GF-D8 (cell line): ENCODE measurements at places on chromosomes 1 and 21.

DNA sequence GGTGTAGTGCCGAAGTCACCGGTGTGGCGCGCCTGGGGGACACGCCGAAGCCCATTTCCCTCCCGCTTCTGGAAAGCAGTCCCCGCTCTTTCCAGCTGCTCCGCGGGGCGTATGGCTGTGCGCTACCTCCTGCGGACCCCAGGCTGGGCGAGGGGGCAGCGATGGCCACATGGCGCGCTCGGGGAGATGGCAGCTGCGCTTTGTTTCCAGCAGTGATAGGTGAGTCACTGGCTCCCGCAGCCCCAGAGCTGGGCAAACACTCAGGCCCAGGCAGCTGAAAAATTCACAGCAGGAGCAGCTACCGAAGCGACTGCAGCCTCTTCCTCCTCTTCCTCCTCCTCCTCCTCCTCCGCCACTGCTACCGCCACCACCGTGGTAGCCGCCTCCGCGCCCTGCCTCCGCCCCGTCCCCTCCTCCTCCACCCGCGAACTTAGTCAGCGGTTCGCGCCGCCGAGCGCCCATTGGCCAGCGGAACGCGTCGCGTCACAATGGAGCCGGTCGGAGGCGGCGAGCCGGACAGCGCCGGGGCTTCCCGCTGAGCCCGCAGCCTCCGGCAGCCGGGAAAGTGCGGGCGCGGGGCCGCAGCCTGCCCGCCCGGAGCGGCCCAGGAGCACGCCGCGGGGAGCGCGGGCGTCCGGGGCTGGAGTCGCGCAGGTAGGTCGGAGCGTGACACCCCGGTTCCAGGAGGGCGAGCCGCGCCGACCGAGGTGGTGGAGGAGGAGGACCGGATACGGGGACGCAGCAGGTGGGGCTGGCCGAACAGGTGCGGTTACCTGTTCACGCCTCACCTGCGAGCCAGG lies at the start of gene LRRC8B:
Gene LRRC8B (plus strand): TSS at position 461 of the 800 bp plus-strand sequence. CDS start 57,822 bp downstream, outside the sequence.
- peak; percentile 75 for DNase-seq

DNA sequence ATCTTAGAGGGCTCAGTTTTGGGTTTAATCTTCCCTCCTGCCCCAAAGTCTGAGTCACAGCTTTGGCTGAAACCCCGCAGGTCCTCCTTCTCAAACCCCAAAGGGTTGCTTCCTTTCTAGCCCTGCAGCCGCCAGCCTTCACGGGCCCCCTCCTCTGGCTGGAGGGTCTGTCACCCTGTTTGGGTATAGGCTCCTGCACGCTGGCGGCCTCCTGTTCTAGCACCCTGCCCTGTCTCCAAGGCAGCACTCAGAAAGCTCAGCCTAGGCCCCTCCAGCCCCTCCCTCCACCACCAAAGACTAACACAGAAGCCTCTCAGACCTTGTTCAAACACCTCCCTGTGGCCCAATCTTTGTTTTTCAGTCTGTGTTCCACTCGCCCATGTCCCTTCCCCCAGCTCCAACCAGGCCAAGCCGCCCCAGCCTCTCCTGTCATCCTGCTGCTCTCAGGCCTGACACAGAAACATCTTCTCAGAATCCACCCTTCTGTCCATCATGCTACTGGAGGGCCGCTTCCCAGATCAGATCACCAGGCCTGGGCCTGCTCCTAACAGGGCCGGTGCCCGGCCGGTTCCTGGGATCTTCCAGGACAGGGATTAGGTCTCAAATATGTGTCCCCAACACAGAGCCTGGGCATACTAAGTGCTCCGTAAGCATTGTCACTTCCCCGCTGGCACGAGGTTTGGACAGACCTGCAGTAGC lies 35.6 kb downstream of the HTR6 start:
- DNase-seq: no peak

DNA sequence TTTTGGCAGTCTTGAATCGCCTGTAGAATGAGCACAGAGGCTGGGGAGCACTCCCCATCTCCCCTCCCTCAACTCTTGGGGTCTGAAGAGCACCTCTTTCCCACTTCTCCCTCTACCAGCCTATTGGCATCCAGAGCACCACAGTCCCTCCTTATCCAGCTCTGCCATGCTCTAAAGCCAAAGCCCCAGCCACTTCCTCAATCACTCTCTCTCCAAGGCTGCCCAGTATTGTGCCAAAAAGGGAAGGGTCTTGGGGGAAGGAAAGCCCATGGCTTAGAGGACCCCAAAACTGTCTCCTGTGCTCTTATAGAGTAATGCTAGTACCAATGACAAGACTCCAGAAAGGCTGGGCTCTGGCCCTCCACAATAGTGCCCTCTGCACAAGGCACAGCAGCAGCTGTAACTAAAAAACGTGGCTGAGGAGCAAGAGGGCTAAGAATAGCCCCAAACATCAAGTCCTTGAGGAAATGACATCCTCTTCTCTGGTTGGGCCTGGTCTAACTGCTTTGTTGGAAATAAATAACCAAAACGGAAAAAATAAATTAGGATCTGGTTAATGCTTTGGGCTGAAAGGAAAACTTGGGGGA lies 28.4 kb downstream of the SLC27A3 start:
- DNase-seq: no peak

DNA sequence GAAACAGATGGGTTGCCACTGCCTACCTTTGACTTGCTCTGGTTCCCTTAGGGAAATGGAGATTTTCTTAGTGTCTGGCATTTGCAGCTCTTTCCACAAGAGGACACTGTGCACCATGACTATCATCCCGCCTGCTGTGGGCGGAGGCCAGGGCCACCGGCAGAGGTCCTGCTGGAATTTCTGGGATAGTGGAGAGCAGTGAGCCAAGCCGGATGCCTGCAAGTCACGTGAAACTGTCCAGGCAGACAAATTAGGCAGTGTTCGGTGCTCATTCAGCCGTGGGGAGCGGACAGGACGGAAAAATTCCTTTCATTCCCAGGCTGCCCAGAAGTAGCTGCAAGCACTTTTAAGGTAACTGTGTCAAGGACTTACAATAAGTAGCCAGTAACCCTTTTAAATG lies 43.4 kb downstream of the IGSF5 start:
- DNase-seq: no peak

GRCh38 chr1:94025383-94026340 lies 95.3 kb downstream of the ABCA4 start:
- DNase-seq: no peak

- no peak for DNase-seq
Measured at GRCh38 chr1:156435545-156436140, 64.9 kb downstream of the MEF2D start.

DNA sequence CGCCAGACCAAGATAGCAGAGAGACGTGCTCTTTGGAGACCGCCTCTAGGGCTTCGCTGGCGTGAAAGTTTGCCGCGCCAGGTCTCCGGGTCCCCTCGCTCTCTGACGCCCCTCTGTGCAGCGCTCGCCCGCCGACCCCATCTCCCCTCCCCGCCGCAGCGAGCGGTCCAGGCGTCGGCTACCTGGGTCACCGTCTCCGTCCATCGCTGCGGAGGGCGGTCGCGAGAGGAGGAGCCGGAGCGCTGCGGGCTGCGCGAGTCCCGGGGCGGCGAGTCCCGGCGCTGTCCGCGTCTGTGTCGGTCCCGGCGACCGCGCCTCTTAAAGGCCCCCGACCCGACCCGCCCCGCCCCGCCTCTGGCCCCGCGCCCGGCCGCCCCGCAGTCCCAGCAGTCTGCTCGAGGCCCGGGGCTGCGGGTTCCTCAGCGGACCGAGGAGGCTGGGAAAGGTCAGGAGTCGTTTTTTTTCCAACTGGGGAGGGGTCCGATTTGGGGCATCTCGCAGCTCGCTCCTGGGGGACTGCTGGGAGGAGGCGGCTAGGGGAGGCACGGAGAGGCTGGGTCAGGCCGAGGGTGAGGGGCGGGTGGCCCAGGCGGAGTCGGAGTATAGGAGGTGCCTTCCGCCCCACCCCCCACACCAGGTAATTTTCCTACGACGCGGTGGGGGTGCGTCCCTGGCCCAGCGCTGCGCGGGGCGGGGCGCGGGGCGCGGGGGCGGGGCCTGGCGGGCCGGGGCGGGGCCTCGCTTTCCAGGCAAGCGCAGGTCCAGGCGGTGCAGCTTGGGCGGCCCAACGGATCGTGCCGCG lies at the start of the genes FBXO2 and FBXO44:
Gene FBXO2 (minus strand): TSS at position 293 of the 802 bp plus-strand sequence. CDS start 89 bp downstream, at position 204.
Gene FBXO44 (plus strand): TSS at position 741 of the 802 bp plus-strand sequence. CDS start 959 bp downstream, outside the sequence.
- no peak for DNase-seq

GRCh38 chr1:94245747-94246438 lies 8.5 kb upstream of the ARHGAP29 start:
- DNase-seq: no peak

GRCh38 chr1:16717336-16718098 lies 22.8 kb upstream of the RNU1-4 start:
- DNase-seq: no peak

DNA sequence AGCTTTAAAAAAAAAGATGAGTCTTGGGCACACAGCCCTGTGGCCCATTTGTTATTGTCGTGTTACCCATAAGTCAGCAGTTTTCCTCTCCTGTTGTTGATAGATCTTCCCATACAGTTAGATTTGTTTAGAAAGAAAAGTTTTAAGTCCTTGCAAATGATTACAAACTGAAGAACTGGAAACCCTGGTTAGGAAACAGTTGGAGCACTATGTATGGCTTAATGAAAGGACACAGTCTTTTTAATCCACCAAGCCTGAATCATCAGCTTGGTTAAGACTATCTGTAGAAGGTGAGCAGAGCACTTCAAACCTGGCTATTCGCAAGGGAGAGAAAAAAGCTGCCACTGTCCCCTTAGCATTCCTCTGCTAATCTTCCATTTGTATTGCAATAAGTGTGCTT lies 241.0 kb downstream of the DISC1 start:
- no peak for DNase-seq

DNA sequence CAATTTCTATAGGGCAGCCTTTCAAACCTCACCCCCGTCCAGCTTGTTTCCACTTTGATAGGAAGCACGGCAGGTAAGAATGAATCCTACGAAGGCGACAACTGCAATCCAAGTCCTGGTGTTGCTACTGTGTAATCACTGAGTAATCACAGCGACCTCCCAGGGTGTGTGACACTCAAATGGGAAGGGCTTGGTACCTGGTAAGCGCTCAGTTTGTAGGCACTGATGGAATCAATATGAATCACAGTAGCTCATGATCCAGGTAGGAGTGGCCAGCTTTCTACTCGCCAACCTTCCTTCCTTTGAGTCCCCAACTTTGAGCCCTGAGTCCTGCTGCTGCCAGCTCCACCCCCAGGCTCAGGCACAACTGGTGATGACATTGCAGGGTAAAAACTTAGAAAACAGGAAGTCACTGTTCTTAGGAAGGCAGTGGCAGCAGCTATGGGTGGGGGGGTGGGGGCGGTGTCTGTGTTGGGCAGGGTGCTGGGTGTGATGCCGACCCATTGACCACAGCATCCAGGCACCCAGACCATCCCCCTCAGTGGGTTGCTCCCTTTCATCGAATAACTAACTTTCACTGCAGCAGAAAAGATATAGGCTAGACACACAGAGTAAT lies 70.7 kb downstream of the CD247 start:
- peak; percentile 46 for DNase-seq

- no peak for DNase-seq
Measured at GRCh38 chr1:203185585-203185984, 919 bp downstream of the CHI3L1 start.

DNA sequence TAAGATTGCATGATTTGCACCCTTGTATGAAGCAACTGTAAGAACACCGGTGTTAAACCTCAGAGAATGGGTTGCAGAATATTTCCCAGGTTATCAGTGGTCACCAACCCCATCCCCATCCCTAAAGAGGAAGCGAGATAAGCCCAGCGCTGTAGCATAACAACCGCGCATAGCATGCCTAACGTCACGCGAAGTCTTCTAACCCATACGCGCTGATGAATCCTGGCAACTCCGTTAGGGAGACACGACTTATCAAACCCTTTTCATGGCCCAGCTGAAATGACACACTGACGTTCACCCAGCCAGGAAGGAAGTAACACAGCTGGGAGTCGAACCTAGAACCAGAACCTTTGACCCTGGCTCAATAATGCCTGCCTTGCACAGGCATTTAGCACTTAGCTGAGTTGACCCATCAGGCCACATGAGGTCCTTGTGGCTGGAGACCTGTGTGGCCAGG lies 24.2 kb downstream of the TMEM51 start:
- DNase-seq: peak; percentile 31

DNA sequence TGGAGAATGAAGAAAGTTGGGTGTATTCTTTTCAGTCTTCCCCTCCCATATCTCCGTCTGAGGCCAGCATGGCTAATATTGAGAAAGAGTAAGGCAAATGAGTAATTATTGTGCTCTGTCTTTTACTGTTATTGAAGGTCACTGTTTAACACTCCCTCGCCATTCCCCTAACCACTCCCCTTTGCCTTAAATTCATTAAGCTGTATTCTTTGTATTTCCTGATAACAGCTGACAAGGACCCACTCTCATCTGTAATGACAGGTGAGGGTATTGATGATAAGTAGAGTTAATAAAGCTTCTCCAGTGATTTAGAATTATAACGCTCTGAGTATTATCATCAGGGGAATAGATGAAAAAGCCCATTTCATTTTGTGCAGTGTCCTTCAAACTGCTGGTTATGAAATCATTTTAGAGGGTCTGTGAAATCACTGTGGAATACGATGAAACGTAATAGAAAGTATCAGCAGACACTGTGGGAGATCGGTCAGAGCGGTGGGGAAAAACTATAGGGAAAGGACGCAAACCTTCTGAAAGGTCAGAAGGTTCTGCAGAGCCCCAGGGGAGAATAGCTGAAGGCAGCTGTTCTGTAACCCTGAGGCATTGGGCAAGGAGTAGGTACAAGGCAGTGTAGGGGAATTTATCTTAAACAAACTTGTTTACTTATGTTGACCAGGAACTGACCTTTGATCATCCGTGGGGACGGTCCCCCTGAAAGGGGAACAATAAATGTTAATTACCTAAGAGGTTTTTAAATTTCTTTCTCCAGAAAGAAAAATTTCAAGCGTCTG lies 46.3 kb upstream of the CACYBP start:
- no peak for DNase-seq

- no peak for DNase-seq
Measured at GRCh38 chr1:169361281-169361680, 6.3 kb downstream of the NME7 start.

DNA sequence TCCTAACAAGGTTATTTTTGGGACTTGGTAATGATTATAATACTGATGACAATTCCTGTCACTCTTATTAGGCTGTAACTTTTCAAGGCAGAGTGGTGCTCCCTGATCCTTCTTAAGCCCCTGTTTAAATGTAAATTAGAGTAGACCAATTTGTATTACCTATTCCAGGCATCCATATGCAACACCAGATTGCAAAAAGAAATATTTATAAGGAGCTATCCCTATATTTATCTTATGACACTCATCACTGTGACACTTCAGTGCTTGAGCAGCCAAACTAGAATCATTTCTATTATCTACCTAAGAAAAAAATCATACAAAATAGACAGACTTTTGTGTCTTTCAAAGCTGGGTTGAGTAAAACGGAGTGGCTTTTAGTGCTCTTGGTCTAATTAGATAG lies 462.7 kb downstream of the ADGRL2 start:
- no peak for DNase-seq

DNA sequence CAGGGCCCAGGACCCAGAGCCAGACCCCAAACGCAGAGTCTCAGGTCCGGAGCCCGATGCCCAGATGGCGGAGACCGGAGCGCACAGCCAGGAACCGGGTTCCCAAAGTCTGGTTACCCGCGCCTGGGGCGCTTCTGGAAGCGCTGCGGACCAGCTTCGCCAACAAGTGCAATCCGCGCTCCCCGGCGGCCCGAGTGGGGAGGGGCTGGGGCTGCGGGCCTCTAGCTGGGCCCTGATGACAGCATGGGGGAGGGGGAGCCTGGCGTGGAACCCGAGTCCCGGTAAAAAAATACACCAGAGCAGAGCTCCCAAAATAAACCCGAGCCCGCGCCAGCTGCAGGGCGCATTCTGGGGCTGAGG lies 494 bp downstream of the NT5C1A start:
- DNase-seq: no peak

- no peak for DNase-seq
Measured at GRCh38 chr1:218887141-218887925, 286.3 kb upstream of the LYPLAL1 start.

- DNase-seq: no peak
Measured at GRCh38 chr1:229675396-229675795, 49.3 kb downstream of the URB2 start.

- no peak for DNase-seq
Measured at GRCh38 chr1:63316984-63317816, 5.2 kb upstream of the FOXD3 start.
